Mucosa of descending colon (tissue), 3 donors: ENCODE measurements at places on chromosomes 5 and 9. TPM values are rescaled to one million over a fixed set of nuclear protein-coding genes. Genes with fewer than 3 reads are reported as not detected.

Gene PTPA
- total RNA-seq, result 109 TPM

Gene KLHL3
- 6.7 TPM for total RNA-seq

Gene BARHL1
- not detected for total RNA-seq

DNA sequence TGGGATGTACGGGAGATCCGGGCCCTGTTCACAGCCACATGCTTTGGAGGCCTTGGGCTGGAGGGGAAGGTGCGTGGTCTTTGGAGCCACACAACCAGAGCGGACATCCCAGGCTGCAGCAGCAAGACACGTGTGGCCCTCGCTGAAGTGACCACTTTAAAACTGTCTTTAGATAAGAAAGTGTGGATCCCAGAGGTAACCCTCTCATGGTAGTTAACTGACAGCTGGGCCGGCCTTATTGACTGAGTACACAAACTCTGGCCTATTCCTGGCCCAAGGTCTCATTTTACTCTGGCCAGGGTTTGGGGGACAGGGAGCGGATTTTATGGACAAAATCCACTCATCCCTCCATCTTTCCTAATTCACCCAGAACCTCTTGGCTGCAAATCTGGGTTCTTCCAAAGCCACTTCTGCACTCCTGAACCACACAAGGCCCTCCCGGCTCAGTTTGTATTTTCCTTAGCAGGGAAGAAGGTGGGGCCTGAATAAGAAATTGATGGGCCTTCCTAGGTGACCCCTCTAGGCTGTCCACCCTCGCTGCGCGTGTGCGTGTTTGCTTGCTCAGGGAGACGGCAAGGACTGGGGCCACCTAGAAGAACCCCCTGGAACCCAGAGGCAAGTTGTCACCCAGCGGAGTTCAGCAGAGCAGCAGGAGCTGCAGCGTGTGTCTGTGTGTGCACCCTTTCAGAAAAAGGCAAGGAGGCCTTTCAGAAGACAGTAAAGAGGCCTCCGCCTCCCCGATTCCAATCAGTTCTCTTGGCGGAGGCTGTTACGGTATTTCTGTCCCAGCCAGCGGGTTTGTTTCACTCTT is 73.3 kb upstream of the ORM1 start:
- DNase-seq, result no peak

GRCh38 chr9:91174772-91175171 is 186.9 kb downstream of the AUH start:
- no peak for DNase-seq

GRCh38 chr5:116382032-116382873 is 192.4 kb downstream of the SEMA6A start:
- DNase-seq, result no peak
